Stimulated activated CD4-positive, alpha-beta T cell treated with anti-CD3 and anti-CD28 coated beads, Interleukin-1b, Interleukin-23, amount 100 ng/mL, for 24 hours (primary cell): ENCODE measurements at places on chromosomes 6 and 20.
A peak's percentile ranks its signal among the peaks of the same experiment; 100 is the strongest.

DNA sequence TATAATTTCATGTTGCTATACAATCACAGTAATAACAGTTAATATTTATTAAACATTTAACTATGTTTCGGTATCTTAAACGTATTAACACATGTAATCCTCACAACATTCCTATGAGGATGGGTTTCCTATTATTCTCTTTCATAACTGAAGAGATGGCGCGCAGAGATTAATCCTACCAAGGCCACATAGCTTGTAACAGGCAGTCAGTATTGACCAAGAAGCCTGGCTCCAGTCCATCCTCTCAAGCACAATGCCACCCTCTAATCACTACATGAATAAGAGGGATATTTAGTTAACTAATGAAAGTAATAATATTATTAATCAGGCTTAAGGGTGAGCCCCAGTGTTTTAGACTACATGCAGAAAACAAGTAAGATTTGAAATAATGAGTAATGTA is 149.7 kb upstream of the SIM1 start:
- no peak for DNase-seq

DNA sequence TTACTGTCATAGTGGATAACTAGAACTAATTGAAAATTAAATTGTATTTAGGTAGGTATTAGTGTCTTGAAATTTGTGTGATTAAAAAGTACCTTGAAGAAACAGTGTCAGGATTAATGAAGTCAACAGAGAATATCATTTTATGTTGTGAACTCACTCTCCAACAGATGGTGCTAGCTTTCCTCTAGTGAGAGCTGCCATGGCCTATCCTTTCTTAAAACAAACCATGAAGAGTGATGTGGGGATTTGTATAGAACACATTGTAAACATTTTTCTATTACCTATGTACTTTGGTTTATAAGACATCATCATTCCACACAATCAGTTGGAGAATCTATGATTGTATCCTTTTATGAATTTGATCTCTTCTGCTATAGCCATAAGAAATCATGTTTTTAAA is 4.8 kb upstream of the SRSF12 start:
- DNase-seq: no peak

DNA sequence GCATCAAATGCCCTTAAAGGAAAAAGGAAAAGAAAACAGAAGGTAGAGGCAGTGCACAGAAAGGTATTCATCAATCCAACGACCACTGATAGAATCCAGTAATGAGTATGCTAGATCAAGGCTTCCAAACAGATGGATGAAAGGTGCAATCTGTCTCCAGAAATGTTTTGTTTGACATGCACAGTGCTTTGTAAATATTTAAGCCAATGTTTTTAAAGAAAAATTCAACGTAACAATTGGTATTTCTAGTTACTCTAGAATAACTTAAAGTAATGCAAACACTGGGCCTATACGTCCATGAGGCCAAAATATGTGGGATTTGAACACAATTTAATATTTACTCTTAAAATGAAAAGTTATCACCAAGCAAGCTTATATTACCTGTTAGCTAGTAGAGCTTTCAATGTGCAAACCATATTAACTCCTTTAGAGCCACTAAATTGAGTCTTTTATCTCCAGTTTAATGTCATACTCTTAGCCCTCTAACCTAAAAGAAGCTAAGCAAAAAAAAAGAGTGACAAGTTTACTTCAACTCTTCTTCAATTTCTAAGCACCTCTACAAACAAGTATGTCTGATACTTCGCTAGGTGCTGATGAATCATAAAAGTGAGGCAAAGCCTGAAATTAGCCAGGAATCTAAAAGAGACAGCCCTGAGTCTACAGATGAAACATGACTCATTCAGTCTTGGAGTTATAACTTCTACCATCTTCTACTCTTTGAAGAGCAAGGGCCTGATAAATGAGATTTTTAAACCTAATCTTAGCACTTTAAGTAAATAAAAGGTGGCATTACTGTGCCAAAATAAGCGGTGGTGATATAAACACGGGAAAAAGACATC is 169.8 kb downstream of the PTPRK start:
- DNase-seq: no peak

GRCh38 chr6:157456524-157456829 is 75.5 kb downstream of the ZDHHC14 start:
- no peak for DNase-seq

DNA sequence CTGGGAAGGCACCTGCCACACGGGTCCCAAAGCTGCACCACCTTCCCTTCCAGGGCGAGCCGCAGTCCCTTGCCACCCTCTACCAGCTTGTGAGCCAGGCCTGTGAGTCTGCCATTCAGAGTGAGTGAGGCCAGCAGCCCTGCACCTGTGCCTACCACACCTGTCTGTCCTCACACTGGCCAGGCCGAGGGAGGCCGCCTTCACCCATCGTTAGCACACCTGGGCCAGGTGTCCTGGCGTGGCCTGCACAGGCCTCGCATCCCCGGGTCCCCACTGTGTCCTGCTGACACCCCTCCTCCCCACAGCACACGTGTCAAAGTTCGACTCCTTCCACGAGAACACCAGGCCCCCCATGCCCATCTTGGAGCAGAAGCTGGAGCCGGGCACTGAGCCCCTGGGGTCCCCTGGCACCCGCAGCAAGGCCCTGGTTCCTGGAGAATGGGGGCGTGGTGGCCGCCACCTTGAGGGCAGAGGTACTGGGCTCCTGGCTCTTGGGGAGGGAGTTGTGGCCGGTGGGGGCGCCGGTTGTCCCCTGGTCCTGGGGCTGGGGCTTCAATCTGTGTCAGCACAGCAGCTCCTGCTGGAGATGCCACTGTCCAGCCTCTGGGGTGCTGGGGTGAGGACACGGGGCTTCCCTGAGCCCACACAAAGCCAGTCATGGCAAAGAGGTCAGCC is 33.0 kb downstream of the CHRNA4 start:
- DNase-seq: no peak

- DNase-seq: no peak
Observed at GRCh38 chr6:111680015-111680712, 74.5 kb upstream of the TRAF3IP2 start.

DNA sequence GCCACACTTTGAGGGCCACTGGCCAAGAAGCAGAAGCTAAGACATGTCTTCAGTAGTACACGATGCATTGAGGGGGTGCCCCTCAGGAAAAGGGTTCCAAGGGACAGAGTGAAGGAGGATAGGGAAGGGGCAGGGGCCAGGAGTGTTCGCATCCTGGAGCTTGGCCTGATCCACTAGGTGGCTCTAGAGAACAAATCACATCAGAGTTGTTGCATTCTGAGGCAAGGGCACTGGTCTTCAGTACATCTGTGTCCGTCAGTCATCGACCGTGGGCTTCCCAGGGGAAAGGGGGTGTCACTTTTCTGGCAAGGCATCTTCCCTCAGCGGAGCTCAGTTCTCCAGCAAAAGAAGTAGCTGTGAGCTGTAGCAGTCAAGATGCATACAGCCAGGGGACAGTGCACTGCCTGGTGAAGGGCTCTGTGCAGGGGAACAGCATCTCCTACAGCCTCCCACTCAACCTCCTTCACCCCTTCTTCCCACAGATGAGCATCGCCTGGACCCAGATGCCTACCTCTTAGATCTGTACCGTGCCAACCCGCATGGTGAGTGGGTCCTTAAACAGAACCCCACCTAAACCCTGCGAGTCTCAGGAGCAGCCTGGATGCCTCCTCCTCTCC is 47.8 kb downstream of the ARHGAP40 start:
- DNase-seq: no peak

- no peak for DNase-seq
Observed at GRCh38 chr6:77173472-77174074, 289.7 kb downstream of the HTR1B start.

GRCh38 chr20:13563854-13564253 is 74.9 kb downstream of the TASP1 start:
- DNase-seq: no peak

GRCh38 chr6:8814440-8815000 is 379.2 kb upstream of the SLC35B3 start:
- DNase-seq: no peak

- peak; percentile 7 for DNase-seq
Observed at GRCh38 chr6:151765444-151765886, 42.0 kb upstream of the ESR1 start.

DNA sequence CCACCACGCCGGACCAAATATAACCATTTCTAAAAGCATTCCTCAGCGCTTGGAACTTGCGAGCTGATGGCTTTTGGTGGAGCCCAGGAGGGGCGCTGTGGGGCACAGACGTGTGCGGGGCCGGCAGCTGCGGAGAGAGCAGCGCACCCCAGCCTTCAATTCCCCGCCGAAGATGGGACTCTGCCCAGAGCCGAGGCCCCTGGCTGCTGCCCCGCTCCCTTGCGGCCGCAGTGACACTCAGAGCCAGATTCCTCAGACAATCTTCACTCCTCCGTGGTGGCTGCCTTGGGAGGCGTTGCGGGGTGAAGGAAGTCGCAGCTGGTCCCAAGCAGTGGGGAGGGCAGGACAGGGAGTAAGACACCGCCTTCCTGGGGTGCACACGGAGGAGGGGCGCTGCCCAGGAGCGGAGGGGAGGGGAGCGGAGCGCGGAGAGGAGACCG is 87.7 kb downstream of the TMEM242 start:
- DNase-seq: no peak

GRCh38 chr6:21067521-21067920 is 526.0 kb upstream of the SOX4 start:
- no peak for DNase-seq

- no peak for DNase-seq
Observed at GRCh38 chr6:118770835-118771234, 119.4 kb upstream of the CEP85L start.

- DNase-seq: no peak
Observed at GRCh38 chr20:23130622-23131140, 44.6 kb upstream of the CD93 start.

DNA sequence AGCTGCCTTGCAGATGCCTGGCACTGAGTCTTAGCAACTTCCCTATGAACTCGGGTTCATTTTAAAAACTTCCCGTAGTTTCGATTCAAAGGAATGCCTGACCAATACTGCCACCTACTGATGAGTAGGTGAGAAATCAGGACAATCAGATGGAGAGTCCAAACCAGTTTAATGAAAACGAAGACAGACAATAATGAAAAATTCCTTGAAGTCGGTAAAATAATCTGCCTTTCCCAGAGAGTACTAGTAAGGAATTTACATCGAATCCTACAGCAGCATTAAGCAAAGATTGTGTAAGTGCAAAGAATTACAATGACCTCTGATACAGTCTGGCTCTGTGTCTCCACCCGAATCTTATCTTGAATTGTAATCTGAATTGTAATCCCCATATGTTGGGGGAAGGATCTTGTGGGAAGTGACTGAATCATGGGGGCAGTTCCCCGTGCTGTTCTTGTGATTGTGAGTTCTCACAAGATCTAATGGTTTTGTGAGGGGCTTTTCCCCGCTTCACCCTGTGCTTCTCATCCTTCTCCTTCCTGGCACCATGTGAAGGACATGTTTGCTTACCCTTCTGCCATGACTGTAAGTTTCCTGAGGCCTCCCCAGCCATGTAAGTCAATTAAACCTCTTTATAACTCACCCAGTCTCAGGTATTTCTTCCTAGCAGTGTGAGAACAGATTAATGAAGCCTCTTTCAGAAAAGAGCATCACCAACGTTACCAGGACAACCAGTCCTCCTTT is 134.4 kb downstream of the ARHGAP18 start:
- DNase-seq: no peak

DNA sequence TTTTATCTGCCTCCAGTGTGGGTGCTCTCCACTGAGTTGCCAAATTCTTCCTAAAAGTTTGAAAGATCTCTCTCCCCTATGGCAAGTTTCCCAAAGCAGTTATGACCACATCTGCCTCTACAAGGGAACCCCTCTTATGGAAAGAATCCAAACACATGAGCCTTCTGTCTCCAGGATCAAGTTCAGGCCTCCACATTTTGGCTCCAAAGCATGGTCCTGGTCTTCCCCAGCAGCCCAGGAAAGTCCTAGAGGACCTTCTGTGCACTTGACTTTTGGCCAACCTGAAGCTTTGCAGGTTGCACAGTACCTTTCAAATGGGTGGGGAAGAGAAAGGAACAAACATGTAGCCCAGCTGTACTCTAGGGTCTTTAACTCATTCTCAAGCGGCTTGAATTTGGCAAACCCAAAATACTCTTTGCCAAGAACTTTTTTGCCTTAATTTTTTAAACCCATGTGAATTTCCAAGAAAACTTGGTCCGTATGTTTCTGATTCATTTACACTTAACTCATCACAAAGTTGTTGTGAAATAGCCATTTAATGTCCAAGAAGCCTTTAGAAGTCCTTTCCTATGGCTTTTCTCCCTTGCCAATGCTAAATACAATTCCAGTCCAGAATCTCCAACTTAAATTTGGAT is 240.1 kb upstream of the TBX18 start:
- no peak for DNase-seq

DNA sequence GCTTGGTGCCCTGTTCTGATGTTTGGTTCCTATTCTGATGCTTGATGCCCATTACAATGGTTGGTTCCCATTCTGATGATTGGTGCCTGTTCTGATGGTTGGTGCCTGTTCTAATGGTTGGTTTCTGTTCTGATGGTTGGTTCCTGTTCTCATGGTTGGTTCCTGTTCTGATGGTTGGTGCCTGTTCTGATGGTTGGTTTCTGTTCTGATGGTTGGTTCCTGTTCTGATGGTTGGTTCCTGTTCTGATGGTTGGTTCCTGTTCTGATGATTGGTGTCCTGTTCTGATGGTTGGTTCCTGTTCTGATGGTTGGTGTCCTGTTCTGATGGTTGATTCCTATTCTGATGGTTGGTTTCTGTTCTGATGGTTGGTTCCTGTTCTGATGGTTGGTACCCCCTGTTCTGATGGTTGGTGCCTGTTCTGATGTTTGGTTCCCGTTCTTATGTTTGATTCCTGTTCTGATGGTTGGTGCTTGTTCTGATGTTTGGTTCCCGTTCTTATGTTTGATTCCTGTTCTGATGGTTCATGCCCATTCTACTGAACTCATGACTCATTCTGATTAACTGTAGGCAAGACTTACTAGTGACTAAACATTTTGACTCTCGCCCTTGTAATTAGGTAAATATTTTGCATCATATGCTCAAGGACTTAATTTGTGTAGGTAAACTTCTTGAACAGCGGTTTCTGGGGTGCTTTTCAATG is 146.2 kb downstream of the DLL1 start:
- DNase-seq: no peak

DNA sequence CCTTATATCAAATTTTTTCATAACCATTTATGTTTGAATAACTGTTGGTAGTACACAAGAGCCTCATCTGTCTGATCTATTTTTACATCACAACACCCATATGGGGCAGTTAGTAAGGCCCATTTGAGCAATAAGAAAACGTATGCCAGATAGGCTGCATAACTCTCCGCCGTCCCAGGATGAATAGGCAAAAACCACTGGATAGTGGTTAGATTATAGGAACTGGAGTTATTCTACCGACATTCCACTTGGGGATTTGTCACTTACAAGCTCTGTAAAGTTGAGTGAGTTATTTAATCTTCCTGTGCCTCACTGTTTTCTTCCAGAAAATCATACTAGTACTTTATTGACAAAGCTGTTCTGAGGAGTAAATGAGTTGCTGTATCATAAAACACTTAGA is 881.9 kb downstream of the QKI start:
- no peak for DNase-seq

- DNase-seq: no peak
Observed at GRCh38 chr20:55229451-55229850, 754.1 kb downstream of the DOK5 start.

DNA sequence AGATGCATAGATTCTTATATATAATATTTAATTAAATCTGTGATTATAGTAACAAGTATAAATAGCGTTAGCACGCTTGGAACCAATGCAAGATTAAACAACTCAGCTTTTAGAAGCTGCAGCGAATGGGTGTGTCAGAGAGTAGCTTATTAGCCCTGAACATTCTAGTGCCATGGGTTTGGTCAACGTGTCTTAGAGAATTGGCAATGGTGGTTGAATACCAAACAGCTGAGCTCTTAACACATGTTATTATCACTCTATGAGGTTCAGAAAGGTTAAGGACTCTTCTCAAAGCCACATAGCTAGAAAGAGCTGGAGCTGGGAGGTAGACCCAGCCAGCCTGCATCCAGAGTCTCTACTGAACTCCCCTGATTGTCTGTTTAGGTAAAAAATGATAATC is 284.2 kb upstream of the CHD6 start:
- no peak for DNase-seq
